ENCODE measurements at places on chromosomes 2 and 18.

GRCh38 chr18:24443870-24444269 lies 16.6 kb upstream of the HRH4 start:
- DNase-seq = no peak

- no peak for DNase-seq
These were observed 146.5 kb downstream of the NCKAP5 start for GRCh38 chr2:133421516-133422324.

- no peak for DNase-seq
These were observed 15.0 kb upstream of the IL1RN start for GRCh38 chr2:113112441-113112840.

GRCh38 chr2:170766693-170767092 lies 3.5 kb upstream of the ERICH2 start:
- no peak for DNase-seq

GRCh38 chr2:48131539-48132270 lies 225.4 kb upstream of the FBXO11 start:
- no peak for DNase-seq

DNA sequence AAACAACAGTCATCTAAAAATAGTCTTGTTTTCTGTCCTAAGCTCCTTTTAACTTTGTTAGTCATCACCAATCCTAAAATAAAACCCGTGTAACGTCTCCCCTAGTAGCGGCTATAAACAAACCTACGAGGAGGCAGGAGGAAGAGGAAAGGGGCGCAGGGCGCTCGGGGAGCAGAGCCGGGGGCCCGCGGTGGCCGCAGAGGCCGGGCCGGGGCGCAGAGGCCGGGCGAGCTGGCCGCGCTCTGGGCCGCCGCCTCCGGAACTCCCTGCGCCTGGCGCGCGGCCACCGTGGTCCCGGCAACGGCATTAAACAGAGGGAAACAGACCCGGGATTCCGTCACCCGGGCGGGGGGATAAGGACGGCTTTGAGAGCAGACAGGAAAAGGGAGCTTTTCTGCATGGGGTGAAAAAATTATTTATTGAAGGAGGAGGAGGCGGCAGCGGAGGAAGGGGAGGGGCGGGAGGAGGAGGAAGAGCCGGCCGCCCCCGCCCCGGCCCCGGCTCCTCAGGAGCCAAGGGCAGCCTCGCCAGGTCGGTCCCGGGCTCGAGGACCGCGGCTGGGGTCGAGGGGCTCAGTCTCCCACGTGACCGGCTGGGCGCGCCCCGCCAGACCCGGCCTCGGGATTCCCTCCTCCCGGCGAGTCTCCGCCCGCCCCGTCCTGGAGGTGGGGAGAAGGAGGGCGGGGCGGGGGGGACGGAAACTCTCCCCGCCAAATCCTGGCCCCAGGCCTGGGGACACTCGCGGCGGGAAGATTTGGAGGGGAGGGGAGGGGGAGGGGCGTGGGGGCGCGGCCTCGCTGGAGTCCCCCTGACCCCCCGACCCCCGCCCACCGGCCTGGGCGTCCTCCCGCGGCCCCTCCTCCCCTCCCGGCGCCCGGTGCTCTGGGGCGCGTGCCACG lies 1.8 kb upstream of the NFATC1 start:
- DNase-seq = peak; percentile 92

DNA sequence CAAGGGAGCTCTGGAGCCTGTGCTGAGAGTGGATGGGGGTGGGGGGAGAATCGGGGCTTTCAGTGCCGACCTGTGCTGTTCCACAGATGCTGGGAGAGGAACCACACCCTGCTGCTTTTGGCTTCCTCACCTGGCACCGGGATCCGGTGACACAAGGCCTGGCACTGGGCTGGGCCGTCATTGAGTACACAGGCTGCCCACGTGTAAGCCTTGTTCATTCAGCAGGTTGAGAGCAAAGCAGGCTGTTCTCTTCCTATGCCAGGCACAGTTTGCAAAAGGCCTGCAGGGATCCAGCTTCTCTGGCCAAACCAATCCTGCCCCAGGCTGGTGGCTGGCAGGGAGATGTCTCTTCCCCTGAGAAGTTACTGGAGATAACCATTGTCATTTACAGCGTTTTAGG lies 17.1 kb downstream of the TRIB2 start:
- no peak for DNase-seq

- DNase-seq = no peak
These were observed 70.0 kb downstream of the SLC25A12 start for GRCh38 chr2:171824086-171824485.

DNA sequence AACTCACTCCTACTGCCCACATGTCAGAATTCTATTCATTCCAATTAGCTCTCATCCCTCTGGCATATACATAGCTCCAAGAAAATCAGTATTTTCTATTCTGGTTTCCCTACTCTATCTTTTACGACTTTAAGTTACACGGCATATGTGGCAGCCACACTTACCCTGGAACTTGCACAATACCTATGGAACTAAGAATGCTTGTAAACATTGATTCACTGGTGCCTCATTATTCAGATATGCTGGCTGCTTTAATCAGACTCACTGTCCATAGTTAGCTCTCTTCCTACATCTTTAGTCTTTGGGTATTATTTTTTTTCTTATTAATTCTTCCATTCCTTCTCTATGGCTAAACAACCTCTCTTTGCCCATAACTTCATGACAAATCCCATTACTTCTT lies 1519.9 kb upstream of the ACVR2A start:
- DNase-seq = no peak

- DNase-seq = no peak
These were observed 47.3 kb upstream of the SERPINE2 start for GRCh38 chr2:224086226-224086914.

Data from cardiac septum (tissue), 1 donor.